ENCODE measurements at places on chromosomes 12 and 14.

DNA sequence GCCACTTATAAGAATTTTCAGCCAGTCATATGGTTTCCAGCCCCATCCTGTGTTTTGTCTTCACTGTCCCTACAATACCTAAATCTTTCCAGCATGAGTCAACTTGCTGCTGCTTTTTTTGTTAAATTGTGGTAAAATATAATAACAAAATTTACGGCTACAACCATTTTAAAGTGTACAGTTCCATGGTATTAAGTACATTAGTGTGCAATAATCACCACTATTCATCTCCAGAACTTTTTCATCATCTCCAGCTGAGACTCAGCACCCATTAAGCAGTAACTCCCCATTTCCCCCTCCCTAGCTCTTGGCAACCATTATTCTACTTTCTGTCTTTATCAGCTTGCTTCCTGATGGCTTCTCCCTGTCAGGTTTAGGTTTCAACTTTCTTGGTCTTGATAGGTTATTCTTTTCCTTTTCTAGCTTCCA is 39.1 kb downstream of the FRS2 start:
- DNase-seq: no peak

DNA sequence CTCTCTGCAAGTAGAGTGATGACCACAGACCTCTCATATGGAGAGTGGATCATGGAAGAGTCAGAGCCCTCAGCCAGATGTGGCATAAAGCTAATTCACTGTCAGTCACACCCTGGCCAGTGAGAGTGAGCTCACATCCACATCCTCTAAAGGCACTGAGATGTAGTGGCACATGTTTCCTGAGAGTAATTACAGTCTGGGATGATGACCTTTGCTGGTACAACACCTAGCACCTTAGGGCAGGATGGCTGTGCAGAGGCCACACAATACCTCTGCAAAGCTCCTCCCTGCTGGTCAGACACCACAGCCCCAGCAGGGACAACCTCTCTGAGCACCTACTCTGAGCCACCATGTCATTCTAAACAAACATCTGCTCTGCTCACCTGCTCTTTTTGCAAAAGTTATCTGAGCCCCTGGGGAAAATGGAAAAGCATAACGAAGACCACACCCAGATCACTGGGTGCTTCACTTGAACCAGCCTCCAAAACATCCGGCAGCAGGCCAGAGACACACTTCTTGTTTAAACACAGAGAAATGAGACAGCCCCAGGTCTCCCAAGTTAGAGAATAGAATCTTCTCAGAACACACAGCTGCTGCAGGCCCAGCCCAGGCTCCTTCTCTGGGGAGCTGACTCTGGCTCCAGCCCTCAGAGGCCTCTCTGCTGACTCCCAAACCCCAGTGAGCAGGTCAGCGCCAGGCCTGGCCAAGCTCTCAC is 30.3 kb downstream of the PITPNM2 start:
- DNase-seq: no peak

DNA sequence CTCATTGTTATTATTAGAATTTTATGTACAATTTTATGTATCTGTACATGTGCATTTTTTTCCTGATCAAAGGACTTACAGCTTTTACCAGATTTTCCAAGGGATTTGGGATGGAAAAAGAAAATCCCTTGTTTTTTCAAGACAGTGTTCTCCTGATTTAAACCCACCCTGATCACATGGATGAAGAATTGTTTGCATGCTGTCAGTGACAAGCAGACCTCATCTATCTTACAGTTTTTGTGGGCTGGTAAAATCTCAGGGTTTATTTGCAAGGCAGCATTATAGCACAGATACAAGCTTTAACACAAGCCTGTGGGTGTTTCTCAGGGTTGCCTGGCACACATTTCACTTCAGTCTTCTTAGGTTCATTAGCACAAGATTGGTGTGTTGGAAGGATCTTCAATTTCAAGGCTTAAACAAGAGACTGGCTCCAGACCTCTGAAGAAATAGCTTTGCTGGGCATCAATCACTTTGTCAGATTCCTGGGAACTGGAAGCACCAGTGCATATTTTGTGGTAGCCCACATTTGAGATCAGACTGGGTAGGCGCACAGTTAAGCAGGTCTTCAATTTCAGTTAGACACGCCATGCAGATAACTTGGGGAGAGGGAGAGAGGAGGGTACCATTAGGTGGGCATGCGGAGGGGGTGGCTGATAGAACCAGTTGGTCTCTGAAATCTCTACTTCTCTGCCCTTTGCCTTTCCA is 118.0 kb downstream of the TBX5 start:
- no peak for DNase-seq

DNA sequence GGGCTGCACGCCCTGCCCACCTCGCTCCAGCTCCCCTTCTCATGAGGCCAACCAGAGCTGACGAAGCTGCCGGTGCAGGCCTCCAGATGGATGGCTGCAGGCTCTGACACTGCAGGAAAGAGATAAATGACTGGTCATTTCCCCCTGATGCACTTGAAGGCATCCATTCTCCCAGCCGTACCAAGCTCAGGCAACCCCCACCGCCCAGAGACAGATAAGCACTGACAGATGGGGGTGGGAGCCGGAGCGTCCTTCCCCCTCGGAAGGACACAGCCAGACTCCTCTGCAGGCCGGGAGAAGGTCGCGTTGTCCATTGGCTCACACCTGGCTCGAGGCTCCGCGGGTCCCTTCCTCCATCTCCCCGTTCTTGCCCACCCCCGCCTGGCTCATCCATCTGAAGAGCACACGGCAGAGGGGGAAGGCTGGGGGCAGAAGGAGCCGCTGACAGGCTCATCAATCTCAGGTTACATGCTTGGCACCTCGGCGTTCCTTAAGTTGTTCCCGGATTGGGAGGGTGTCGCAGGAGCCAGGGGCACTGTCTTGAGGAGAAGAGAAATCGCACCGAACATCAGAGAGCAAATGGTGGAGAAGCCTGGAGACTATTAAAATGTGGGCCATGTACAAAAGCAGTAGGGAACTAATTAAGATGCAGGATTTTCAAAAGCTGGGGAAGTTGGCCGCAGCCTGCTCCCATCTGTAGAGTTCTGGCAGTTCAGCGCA is 151.6 kb downstream of the DPF3 start:
- DNase-seq: peak; percentile 68

- no peak for DNase-seq
Measured at GRCh38 chr12:20486233-20486632, 117.9 kb downstream of the PDE3A start.

DNA sequence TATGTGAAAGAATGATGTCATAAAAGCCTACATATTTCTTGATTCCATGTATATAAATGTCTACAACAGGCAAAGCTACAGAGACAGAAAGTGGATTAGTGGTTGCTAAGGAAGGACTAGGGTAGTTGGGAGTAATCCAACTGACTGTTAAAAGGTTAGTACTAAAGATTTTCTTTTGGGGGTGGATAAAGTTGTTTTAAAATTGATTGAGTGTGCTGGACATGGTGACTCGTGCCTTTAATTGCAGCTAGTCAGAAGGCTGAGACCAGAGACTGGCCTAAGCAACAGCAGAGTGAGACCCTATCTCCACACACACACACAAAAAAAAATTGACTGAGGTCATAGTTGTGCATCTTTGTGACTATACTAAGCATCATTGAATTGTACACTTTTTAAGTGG is 234.3 kb downstream of the C12orf50 start:
- DNase-seq: no peak

- DNase-seq: no peak
Measured at GRCh38 chr12:57866308-57867019, 19.9 kb upstream of the CTDSP2 start.
